Activated gamma-delta T cell (primary cell): ENCODE measurements at places on chromosomes 7 and 10.

DNA sequence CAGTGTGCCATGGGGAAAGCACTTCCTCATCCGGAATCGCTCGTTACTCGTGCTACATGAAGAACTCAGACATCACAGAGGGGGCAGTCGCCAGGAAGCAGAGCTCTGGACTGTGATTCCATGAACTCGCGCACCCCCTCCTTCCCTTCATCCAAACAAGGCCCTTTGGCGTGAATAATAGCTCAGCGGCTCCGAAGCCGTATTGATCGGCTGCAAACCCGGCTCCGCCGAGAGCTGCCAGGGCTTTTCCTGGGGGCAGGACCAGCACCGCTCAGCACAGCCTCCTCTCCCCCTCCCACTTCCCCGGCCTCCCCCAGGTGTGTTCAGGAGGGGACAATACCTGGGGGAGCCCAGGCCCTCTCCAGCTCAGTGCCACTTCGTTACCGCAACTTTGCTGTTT is 129.0 kb upstream of the TCF7L2 start:
- no peak for DNase-seq

GRCh38 chr7:44771358-44771757 is 22.7 kb downstream of the ZMIZ2 start:
- no peak for DNase-seq

GRCh38 chr7:132435016-132435990 is 141.0 kb downstream of the PLXNA4 start:
- DNase-seq, result no peak

- DNase-seq, result no peak
Measured at GRCh38 chr7:157008-157310, 35.4 kb upstream of the FAM20C start.

GRCh38 chr7:36175886-36176285 is 22.8 kb downstream of the EEPD1 start:
- DNase-seq, result no peak

- no peak for DNase-seq
Measured at GRCh38 chr10:11450427-11450826, 161.0 kb downstream of the USP6NL start.

DNA sequence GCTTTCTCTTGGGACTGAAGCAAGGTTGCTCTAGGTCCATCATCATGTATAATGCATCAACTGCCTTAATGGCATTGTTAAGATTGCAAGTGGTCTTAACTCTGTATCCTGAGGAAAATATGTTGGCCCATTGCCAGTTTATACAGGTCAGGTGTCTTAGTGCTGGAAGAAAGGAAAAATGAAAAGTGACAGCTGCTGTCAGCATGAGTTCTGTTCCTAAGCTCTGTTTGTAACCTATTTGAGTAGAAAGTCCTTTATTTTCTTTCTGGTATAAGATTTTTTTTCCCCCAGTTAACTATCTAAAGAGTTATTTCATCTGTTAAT is 127.2 kb downstream of the SRI start:
- no peak for DNase-seq

GRCh38 chr7:55468495-55468894 is 103.4 kb downstream of the LANCL2 start:
- no peak for DNase-seq

DNA sequence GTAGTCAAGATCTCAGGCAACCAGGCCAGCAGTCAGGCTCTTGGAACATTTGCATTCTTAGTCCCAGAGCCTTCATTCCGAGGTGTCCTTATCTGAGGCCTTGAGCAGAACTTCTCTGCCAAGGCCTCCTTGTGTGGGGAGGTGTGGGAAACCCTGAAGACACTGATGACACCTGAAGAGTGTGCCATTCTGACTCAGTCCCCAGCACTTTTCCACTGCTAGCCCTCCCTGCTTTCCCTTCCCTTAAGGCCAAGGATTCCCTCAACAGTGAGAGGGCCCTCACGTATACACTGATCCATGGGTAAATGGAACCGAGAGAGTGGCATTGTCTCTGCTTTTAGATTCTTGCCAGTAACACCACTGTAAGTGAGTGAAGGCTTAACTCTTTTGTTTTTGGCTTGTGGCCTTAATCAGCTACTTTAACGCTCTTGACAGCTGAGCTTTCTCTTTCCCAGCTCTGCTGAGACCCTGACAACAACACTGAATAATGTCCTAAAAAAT is 30.3 kb downstream of the TRDMT1 start:
- no peak for DNase-seq

GRCh38 chr7:38428041-38428440 is 154.6 kb upstream of the TARP start:
- DNase-seq, result no peak

DNA sequence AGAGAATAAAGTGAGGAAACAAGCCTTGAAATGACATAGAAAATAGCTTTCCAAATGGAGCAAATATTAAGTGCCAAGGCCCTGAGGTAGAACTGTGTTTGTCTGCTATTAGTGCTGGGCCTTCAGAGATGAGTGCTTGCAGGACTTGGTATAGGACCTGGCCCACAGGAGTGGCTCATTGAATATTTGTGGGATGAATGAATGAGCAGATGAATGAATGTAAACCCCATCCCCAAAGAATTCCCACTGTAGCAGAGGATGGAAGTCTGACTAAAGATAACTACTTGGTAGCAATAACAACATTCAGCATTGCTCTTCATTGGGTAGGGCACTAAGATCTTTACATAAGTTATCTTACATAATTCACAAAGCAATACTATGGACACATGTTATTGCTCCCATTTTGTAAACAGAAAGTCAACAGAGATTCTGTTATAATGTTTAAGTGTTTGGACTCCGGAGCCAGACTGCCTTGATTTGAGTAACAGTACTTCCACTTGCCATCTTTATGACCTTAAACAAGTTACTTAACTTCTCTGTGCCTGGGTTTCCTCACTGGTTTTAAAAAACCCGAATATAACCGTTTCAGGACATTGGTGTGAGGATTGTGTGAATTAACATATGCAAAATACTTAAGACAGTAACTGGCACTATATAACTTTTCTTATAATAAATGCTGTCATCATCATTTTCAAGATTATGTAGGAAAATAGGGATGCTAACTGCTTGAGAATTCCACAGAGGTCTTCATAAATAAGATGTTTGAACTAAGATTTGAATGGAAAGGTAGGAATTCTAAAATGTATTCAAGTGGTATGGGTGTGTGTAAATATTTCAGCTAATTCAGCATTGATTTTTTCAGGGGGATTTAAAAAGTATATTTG is 141.9 kb downstream of the PRKG1 start:
- DNase-seq, result no peak

DNA sequence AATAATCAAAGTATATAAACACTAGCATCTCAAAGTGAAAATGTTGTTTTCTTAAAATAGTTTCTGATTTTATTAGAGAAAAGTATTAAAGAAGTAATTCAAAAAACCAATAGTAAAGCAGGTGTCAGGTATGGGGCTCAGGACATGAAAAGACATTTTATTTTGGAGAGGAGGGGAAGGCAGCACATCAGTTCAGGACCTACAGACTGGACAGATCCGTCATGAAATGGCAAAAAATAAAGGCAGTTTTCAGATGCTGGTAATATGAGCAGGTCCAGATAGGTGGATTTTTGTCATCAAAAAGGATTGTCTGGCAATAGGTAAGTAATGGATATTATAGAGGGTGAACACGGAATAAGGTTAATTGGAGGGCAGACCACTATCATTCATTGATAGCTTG is 49.0 kb downstream of the GRM3 start:
- no peak for DNase-seq

GRCh38 chr10:109029870-109030269 is 893.4 kb downstream of the XPNPEP1 start:
- DNase-seq, result no peak

GRCh38 chr7:73963252-73963822 is 64.6 kb upstream of the ELN start:
- DNase-seq, result no peak

- no peak for DNase-seq
Measured at GRCh38 chr10:114309364-114309651, 70.3 kb downstream of the VWA2 start.

DNA sequence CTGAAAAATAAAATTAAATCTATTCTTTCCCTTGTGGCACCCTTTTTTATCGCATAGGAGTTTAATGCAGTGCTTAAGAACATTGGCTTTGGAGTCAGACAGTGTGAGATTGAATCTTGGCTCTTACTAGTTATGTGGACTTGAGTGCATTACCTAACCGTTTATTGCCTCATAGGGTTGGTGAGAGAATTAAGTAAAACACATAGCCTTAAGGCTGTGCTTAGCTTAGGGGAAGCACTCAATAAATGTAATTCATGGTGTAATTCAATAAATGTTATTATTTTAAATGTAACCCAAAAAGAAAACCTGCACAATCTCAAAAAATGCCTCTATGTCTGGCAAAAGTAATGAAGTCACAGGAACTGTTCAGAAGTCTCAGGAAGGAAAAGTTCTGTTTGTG is 2.7 kb downstream of the STK17A start:
- no peak for DNase-seq

GRCh38 chr10:47311932-47312662 is 10.2 kb upstream of the GDF2 start:
- peak; percentile 17 for DNase-seq

- DNase-seq, result no peak
Measured at GRCh38 chr7:90625562-90625961, 29.4 kb downstream of the CDK14 start.

GRCh38 chr10:31011665-31012022 is 20.0 kb downstream of the ZNF438 start:
- DNase-seq, result no peak

DNA sequence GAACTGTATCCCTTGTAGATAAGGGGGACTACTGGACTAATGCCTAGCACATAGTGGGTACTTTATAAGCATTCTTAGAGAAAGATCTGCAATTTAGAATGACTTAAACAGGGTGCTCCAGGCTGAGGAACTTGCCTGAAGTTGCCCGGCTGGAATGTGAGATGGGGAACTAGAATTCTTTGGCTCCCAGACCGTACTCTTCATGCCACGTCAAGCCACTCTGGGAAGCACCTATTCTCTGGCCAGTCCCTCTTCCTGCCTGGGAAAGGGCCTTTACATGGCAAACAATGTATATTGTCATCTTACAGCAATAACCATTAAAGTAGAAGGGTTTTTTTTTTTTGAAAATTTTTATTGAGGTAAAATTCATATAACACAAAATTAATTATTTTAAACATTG is 34.5 kb downstream of the ATXN7L1 start:
- DNase-seq, result no peak

DNA sequence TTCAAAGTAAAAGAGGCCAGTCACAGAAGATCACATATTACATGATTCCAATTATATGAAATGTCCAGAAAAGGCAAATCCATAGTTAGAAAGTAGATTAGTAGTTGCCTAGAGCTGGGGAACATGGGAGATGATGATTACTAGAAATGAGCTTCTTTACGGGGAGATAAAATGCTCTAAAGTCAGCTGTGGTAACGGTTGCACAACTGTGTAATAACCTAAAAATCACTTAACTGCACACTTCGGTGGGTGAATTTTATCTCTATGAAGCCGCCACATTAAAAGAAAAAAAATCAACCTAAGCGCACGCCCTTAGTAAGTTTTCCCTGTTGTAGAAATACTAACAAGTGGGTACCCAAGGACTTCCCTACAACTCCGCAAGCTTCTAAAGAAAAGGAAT is 15.9 kb downstream of the XRCC2 start:
- no peak for DNase-seq

- DNase-seq, result no peak
Measured at GRCh38 chr7:151566897-151567320, 47.2 kb upstream of the RHEB start.

GRCh38 chr7:57165285-57165899 is 33.2 kb upstream of the ZNF479 start:
- DNase-seq, result no peak

DNA sequence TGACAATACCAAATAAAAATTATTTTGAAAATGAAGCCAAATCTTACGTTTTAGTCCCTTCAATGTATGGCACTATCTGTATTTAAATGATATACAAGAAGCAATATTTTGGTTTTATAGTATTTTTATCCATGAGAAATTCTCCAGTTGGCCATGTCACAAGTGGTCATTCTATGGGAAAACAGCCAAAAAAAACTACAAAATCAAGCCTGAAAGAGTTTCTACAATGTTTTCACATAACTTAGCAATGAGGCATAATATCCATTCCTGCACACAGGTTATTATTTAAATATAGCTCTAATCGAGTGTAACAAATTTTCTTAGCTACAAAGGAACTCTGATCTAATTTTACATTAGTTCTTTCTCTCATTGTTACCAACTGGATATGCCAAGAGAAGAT is 5.4 kb downstream of the RAB11FIP2 start:
- no peak for DNase-seq

DNA sequence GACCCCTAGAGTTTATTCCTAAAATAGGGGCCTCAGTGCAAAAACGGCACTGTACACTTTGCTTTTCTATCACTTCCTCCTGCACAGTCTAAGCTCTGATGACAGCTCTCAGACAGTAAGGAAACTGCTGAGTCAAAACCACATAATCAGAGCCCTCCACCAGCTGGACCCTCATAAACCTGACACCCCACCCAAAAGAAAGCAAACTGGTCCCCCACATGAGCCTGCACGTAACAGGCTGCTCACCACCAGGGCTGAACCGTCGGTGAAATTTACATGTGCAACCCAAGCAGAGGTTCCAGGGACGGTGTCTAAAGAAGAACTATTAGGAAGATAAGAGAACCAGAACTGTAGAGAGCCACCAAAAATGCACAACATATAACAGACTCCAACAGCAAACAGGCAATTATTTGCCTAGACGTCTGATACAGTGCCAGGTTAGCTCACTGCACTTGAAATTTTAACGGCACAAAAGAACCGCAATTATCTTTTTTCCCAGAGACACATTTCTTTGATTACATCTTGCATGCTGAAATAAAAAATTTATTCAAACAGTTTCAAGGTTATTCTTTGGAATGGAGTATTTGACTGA is 19.6 kb downstream of the SGMS1 start:
- no peak for DNase-seq

DNA sequence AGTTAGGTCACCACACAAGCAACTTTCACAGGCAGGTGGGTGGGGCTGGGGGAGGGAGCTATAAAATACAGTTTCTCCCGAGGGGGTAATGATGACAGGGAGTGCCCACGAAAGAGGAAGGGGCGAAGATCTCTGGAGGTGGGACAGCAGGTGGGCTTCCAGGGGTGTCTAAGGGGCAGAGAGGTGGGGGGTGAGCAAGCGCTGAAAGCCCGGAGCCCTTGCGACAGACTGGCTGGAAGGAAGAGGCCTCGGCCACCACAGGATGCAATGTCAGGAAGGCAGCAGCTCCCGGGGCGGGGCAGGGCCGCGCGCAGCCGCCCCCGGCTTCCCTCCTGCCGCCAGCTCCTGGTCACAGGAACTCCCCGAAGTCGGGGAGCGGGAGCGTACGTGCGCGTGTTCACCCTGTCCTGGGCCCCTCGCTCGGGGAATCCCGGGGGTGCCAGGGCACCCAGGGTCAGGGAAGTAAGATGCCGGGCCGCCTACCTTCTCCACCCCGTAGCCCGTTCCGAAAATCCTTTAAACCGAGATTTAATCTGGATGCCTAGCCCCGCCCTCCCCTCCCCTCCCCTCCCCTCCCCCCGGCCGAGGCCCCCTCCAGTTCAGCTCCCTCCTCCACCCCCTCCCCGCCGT is 105.2 kb upstream of the PPIF start:
- peak; percentile 53 for DNase-seq

GRCh38 chr7:146136357-146136875 is 19.8 kb downstream of the CNTNAP2 start:
- DNase-seq, result no peak
